ENCODE measurements at places on chromosomes 4 and X. TPM values are rescaled to one million over a fixed set of nuclear protein-coding genes. Genes with fewer than 3 reads are reported as not detected.
A peak's percentile ranks its signal among the peaks of the same experiment; 100 is the strongest.

The SLC9B1 gene
- total RNA-seq: not detected

- H3K4me3 ChIP-seq: peak overlapping the region; percentile 72
- no peaks in the 10 kb centered on the region for H3K36me3 ChIP-seq
- peak overlapping the region; percentile 93 for H3K27ac ChIP-seq
- peak; percentile 25 for DNase-seq
Measured at GRCh38 chr4:337932-338758, 531 bp downstream of the ZNF141 start.

The AREG gene
- total RNA-seq: 27.2 TPM

DNA sequence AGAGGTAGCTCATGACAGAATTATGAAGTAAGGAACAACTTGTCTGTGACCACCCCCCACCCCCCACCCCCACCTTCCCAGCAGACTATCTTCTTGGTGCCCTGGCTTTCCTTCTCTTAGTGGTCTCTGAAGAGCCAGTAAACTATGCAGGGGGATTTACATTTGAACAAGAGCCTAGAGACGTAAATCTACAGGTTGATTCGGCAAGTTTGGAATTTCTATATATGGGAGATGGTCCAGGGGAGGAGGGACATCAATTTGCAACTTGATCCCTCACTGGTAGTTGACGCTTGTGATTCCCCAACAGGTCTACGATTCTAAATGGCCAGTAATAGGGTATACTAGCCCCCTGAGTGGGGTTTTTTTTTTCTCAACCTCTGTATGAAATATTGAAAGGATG is 36.7 kb downstream of the IL13RA1 start:
- no peak for DNase-seq
- no peaks in the 10 kb centered on the region for H3K36me3 ChIP-seq
- no peak overlapping the region for H3K4me3 ChIP-seq
- H3K4me1 ChIP-seq: no peaks in the 10 kb centered on the region
- no peaks in the 10 kb centered on the region for H3K27me3 ChIP-seq

The GPR119 gene
- total RNA-seq: not detected

- no peak overlapping the region for H3K4me3 ChIP-seq
- no peak overlapping the region for H3K27ac ChIP-seq
- no peak for DNase-seq
- H3K4me1 ChIP-seq: no peaks in the 10 kb centered on the region
Measured at GRCh38 chr4:155624478-155624877, 42.2 kb upstream of the GUCY1A1 start.

- H3K4me1 ChIP-seq: no peaks in the 10 kb centered on the region
- H3K27me3 ChIP-seq: no peaks in the 10 kb centered on the region
- H3K27ac ChIP-seq: no peak overlapping the region
- no peak for DNase-seq
- no peak overlapping the region for H3K4me3 ChIP-seq
- no peaks in the 10 kb centered on the region for H3K36me3 ChIP-seq
Measured at GRCh38 chr4:57023104-57023503, 44.4 kb downstream of the POLR2B start.

DNA sequence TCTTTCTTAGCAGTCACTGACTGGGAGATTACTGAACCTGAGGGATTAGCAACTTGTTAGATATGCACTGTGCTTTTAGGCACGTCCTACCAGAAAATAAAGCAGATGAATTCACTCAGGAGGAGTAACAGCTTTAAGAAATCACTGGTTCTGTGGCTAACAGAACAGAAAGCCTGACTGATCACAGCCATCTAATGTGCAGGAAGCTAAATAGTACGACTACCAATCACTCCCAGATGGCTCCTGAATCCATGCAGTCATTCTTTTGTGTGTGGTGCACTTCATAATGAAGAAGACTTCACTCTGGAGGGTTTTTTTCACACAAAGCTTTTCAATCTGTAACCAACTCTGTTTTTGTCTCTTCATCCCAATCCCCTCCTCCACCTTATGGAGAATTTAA is 305.3 kb upstream of the INTU start:
- H3K36me3 ChIP-seq: no peaks in the 10 kb centered on the region
- H3K27ac ChIP-seq: no peak overlapping the region
- no peak overlapping the region for H3K4me3 ChIP-seq
- no peaks in the 10 kb centered on the region for H3K27me3 ChIP-seq
- H3K4me1 ChIP-seq: no peaks in the 10 kb centered on the region

The CC2D2A gene
- 7.3 TPM for total RNA-seq

- no peaks in the 10 kb centered on the region for H3K36me3 ChIP-seq
- H3K4me1 ChIP-seq: no peaks in the 10 kb centered on the region
- no peak overlapping the region for H3K4me3 ChIP-seq
- H3K27ac ChIP-seq: no peak overlapping the region
- DNase-seq: no peak
- H3K27me3 ChIP-seq: no peaks in the 10 kb centered on the region
Measured at GRCh38 chrX:71629467-71629866, 11.2 kb upstream of the CXCR3 start.

- no peak overlapping the region for H3K27ac ChIP-seq
- no peak for DNase-seq
- H3K27me3 ChIP-seq: no peaks in the 10 kb centered on the region
- no peak overlapping the region for H3K4me3 ChIP-seq
Measured at GRCh38 chr4:68183417-68183816, 53.7 kb upstream of the TMPRSS11F start.

- no peak overlapping the region for H3K27ac ChIP-seq
- H3K27me3 ChIP-seq: no peaks in the 10 kb centered on the region
- no peaks in the 10 kb centered on the region for H3K4me1 ChIP-seq
- DNase-seq: no peak
- no peak overlapping the region for H3K4me3 ChIP-seq
Measured at GRCh38 chr4:94516067-94516466, 64.3 kb downstream of the PDLIM5 start.

GRCh38 chr4:6526671-6527091 is 48.3 kb upstream of the MAN2B2 start:
- no peak overlapping the region for H3K4me3 ChIP-seq
- H3K27me3 ChIP-seq: no peaks in the 10 kb centered on the region
- no peak overlapping the region for H3K27ac ChIP-seq
- no peak for DNase-seq

The F9 gene
- total RNA-seq: not detected

GRCh38 chr4:52840531-52841370 is 21.4 kb upstream of the RASL11B start:
- no peak for DNase-seq
- no peak overlapping the region for H3K4me3 ChIP-seq
- no peaks in the 10 kb centered on the region for H3K36me3 ChIP-seq
- no peak overlapping the region for H3K27ac ChIP-seq

- H3K27me3 ChIP-seq: no peaks in the 10 kb centered on the region
- H3K27ac ChIP-seq: no peak overlapping the region
- no peak for DNase-seq
- no peaks in the 10 kb centered on the region for H3K4me1 ChIP-seq
Measured at GRCh38 chr4:73902817-73903547, 33.8 kb downstream of the CXCL1 start.

DNA sequence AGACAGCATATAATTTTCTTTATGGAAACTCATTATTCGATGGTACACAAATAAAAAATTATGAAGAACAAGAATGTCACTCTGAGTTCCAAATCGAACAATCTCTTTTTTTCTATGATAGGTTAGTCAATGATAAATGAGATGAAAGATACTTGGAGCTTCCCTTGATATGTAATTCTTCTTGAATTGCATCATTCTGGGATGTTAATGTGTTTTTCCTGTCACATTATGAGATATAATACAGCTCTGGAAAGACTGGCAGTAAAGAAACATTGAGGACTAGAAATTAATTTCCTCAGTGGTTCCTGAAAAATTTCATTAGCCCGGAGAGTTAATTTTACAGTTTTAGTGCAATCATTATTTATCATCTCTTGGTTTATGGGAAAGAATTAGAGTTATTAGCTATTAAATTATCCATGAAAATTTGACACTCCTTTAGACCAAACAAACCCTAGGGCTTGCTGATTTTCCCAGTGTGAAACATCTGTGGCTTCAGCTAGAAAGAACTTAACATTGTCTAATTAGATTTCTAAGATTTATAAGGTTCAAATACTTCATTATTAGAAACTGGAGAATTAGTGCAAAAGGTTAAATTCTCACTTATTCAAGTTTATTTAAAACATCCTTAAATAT is 1546.6 kb upstream of the TENM3 start:
- H3K27me3 ChIP-seq: no peaks in the 10 kb centered on the region
- H3K36me3 ChIP-seq: no peaks in the 10 kb centered on the region
- DNase-seq: no peak

The ZMAT1 gene
- 2.6 TPM for total RNA-seq

The APBB2 gene
- total RNA-seq: 99.9 TPM

GRCh38 chr4:98210281-98210680 is 50.9 kb upstream of the RAP1GDS1 start:
- H3K27me3 ChIP-seq: no peaks in the 10 kb centered on the region
- H3K4me1 ChIP-seq: no peaks in the 10 kb centered on the region
- H3K4me3 ChIP-seq: no peak overlapping the region
- no peaks in the 10 kb centered on the region for H3K36me3 ChIP-seq
- H3K27ac ChIP-seq: no peak overlapping the region

DNA sequence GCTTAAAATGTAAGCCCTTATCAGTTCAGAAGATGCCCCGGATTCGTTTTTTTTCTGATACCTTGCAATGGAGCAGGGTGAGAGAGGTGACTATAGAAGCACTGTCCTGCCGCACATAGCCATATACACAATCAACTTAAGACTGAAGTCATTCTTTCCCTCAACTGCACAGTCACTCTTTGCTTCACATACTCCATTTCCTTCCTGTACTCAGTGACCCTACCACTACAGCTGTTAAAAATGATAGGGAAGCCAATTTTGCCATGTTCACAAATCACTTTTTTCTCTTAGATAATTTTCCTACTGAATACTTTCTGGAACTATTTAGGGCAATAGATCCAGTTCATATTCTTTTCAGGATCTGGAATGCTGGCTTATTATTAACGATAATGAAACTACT is 300.0 kb downstream of the ANK2 start:
- H3K4me3 ChIP-seq: no peak overlapping the region
- no peaks in the 10 kb centered on the region for H3K36me3 ChIP-seq
- no peaks in the 10 kb centered on the region for H3K4me1 ChIP-seq
- no peak for DNase-seq
- H3K27ac ChIP-seq: no peak overlapping the region
- no peaks in the 10 kb centered on the region for H3K27me3 ChIP-seq

DNA sequence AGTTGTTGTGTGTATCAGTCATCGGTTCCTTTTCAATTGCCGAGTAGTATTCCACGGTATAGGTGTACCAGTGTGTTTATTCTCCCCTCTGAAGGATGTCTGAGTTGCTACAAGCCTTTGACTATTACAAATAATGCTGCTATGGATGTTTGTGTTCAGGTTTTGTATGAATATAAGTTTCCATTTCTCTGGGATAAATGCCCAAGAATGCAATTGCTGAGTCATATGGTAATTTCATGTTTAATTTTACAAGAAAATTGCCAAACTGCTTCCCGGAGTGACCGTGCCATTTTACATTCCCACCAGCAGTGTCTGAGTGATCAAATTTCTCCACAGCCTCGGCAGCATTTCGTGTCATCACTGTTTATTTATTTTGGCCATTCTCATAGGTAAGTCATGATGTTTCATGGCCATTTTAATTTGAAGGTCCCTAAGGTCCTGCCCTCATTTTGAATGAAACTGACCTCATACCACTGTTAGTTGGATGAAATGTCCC is 73.9 kb downstream of the IRF2 start:
- H3K36me3 ChIP-seq: no peaks in the 10 kb centered on the region
- no peaks in the 10 kb centered on the region for H3K4me1 ChIP-seq
- DNase-seq: no peak
- no peak overlapping the region for H3K4me3 ChIP-seq
- H3K27ac ChIP-seq: no peak overlapping the region
- no peaks in the 10 kb centered on the region for H3K27me3 ChIP-seq

DNA sequence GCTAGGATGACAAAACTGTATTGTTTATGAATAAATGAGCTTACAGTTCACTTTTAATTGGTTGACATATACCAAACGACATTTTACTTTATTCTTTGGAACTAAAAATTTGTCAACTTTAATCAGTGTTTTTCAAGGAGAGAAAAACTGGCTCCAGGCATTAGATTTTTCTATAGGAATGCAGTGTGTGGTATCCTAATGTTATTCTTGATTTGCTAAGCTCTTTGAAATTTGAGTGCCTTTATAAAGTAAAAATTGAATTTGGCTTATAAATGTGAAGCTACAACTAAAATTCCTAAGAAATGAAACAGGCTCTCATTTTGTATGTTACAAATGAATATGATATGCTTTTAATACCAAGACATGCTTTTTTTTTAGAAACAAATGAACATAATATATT is 442.2 kb upstream of the TRAM1L1 start:
- H3K4me3 ChIP-seq: no peak overlapping the region
- no peak overlapping the region for H3K27ac ChIP-seq
- no peaks in the 10 kb centered on the region for H3K36me3 ChIP-seq
- no peaks in the 10 kb centered on the region for H3K27me3 ChIP-seq
- no peak for DNase-seq

GRCh38 chr4:8829584-8829983 is 42.1 kb downstream of the HMX1 start:
- H3K36me3 ChIP-seq: no peaks in the 10 kb centered on the region
- no peaks in the 10 kb centered on the region for H3K27me3 ChIP-seq
- no peak overlapping the region for H3K4me3 ChIP-seq
- H3K4me1 ChIP-seq: no peaks in the 10 kb centered on the region
- peak; percentile 10 for DNase-seq

- no peaks in the 10 kb centered on the region for H3K27me3 ChIP-seq
- no peak overlapping the region for H3K27ac ChIP-seq
- H3K36me3 ChIP-seq: no peaks in the 10 kb centered on the region
- H3K4me1 ChIP-seq: no peaks in the 10 kb centered on the region
Measured at GRCh38 chr4:65510976-65511375, 159.3 kb downstream of the EPHA5 start.

The ARHGAP36 gene
- not detected for total RNA-seq

GRCh38 chr4:84952776-84953175 is 13.7 kb downstream of the WDFY3 start:
- no peaks in the 10 kb centered on the region for H3K27me3 ChIP-seq
- H3K36me3 ChIP-seq: no peaks in the 10 kb centered on the region
- no peak overlapping the region for H3K27ac ChIP-seq
- H3K4me1 ChIP-seq: no peaks in the 10 kb centered on the region
- no peak overlapping the region for H3K4me3 ChIP-seq

DNA sequence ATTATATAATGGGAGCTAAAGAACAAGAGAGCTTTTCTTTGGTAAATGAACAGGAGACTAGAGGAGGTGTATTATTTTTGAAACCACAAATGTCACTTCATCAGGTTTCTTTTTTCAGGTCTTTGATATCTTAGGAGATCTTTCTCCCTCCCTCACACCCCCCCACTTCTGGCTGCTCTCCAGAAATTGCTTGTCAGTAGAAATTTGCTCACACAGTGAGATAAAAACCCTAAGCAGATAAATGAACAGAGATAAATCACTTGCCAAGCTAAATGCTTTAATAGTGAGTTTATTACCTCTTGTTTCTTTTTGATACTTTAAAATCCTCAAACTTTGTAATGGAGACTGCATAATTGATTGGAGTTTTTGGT is 421.2 kb upstream of the TENM3 start:
- H3K36me3 ChIP-seq: no peaks in the 10 kb centered on the region
- DNase-seq: no peak
- no peak overlapping the region for H3K27ac ChIP-seq
- H3K4me1 ChIP-seq: no peaks in the 10 kb centered on the region
- no peak overlapping the region for H3K4me3 ChIP-seq

The UGT2A3 gene
- total RNA-seq: 426 TPM

The HOPX gene
- 2.7 TPM for total RNA-seq

The PHKA1 gene
- 3.7 TPM for total RNA-seq

GRCh38 chrX:132539611-132540010 is 50.8 kb upstream of the MBNL3 start:
- H3K4me1 ChIP-seq: no peaks in the 10 kb centered on the region
- H3K27me3 ChIP-seq: no peaks in the 10 kb centered on the region
- no peak overlapping the region for H3K4me3 ChIP-seq
- H3K36me3 ChIP-seq: no peaks in the 10 kb centered on the region
- H3K27ac ChIP-seq: no peak overlapping the region
